ENCODE measurements at places on chromosomes 12 and 14.

- DNase-seq: no peak
These were observed 290.6 kb downstream of the FOXN3 start for GRCh38 chr14:89126461-89126860.

- DNase-seq: no peak
These were observed 270.5 kb downstream of the DUSP6 start for GRCh38 chr12:89081719-89082369.

GRCh38 chr12:119461636-119462214 lies 127.2 kb downstream of the CCDC60 start:
- DNase-seq: no peak

GRCh38 chr12:32917094-32917611 lies 20.6 kb upstream of the PKP2 start:
- no peak for DNase-seq

- no peak for DNase-seq
These were observed 132.8 kb downstream of the DIO2 start for GRCh38 chr14:80078501-80078900.
